ENCODE measurements at places on chromosomes 2 and 18.

DNA sequence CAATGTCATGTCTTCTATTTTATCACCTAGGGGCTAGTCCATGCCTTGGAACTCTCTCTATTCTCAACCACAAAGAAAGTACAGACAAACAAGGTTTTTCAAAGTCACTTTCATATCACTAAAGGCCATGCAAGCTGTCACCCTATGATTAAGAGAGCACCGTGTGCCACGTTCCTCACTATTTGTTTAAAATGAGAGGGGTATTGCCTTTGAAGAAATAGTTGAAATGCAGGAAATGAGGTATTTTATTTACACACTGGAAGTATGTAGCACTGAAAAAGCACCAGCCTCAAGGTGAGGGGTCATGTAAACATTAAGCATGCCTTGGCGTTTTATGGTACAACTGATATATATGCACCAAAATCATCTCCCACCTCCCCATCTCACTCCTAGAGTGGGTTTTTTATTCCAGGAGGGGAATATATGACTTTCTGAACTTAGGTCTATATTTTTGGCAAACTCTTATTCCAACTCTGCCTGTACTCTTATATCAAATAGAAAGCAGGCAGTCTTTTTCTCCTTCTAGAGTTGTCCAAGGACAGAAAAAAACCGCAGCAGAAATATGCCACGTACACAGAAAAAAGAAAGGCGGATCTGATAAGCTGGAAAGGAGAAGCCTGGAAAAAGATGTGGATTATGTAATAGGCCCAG lies 53.5 kb downstream of the VSNL1 start:
- DNase-seq = no peak

- peak; percentile 87 for DNase-seq
These were observed 19.8 kb downstream of the MYL12B start for GRCh38 chr18:3281456-3282400.

GRCh38 chr2:6972067-6972710 lies 55.0 kb downstream of the RNF144A start:
- no peak for DNase-seq

GRCh38 chr2:74532222-74532621 lies 2.5 kb downstream of the HTRA2 start:
- no peak for DNase-seq

- DNase-seq = no peak
These were observed 157.3 kb downstream of the ACKR3 start for GRCh38 chr2:236726701-236727450.

DNA sequence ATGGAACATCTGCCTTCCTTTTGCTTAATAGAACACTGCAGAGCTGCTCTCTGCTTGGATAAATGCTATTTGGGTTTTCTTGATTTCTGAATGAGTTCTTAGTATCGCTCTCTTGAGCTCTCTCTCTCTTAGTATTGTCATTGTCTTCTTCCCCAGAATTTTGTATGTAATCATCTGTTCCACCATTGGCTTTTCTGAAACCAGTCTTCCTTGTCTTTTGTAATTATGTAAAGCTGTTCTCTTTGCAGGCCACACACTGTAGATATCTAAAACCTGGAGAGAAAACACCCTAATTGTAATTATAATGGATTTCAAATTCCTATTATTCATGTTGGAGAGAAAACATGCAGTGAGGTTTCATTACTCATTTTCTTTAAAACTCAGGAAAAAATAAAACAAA lies 333.1 kb upstream of the CHAC2 start:
- DNase-seq = no peak

- no peak for DNase-seq
These were observed 151.2 kb upstream of the BOD1L2 start for GRCh38 chr18:56995579-56996188.

GRCh38 chr18:35444636-35445035 lies 53.1 kb downstream of the INO80C start:
- DNase-seq = no peak

GRCh38 chr2:37782155-37782673 lies 110.8 kb upstream of the CDC42EP3 start:
- DNase-seq = no peak

GRCh38 chr18:55522011-55522410 lies 66.0 kb downstream of the TCF4 start:
- DNase-seq = no peak

- DNase-seq = no peak
These were observed 47.5 kb downstream of the RAB31 start for GRCh38 chr18:9755615-9756014.

DNA sequence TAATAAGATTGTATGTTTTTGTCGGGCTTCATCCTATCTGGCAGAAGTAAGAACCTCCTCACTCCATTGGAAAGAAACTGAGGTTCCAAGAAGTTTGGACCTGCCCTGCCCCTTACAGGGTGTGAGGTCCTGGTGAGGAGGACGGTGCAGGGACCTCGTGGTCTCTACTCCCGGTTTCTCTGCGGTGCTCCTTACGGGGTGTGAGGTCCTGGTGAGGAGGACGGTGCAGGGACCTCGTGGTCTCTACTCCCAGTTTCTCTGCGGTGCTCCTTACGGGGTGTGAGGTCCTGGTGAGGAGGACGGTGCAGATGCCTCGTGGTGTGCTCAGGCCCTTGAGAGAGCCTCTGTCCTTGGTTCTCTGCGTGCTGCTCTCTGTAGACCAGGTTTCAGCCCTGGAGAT lies 5.2 kb downstream of the CTDP1 start:
- no peak for DNase-seq

DNA sequence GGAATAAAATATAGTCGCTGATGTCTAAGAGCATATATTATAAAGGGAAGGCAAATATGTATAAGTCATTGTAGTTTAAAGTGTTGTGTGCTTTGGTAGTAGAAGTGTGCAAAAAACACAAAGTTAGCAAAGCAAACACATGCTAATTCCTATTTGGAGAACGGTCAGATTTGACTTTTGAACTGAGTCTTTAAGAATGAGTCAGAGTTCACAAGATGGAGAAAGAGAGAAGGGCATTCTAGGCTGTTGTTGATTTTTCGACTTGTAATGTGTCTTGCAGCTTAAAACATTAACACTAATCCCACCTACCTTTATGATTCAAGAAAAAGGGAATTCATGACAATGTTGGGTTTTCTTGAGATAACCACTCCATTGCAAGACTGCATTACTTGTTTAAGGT lies 98.1 kb downstream of the CRIM1 start:
- DNase-seq = no peak

GRCh38 chr18:23377669-23378301 lies 75.3 kb upstream of the RIOK3 start:
- DNase-seq = peak; percentile 85

DNA sequence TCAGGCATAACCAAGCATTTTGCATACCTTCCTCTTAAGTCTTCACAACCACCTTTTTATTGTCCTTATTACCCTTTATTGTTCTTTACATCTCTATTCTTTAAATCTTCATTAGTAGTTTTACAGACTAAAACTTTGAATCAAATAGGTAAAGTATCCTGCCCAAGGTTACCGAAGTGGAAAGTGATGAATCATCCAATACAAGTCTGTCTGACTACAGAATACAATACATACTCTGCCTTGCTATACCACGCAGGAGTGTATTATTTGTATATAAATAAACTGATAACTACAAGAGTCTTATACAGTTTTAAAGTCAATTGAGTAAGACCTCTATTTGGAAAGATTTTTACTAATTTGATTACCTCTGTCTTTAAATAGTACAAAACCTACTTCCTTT lies 196.0 kb downstream of the ZEB2 start:
- no peak for DNase-seq

- DNase-seq = no peak
These were observed 156.6 kb upstream of the ID2 start for GRCh38 chr2:8525236-8525581.

DNA sequence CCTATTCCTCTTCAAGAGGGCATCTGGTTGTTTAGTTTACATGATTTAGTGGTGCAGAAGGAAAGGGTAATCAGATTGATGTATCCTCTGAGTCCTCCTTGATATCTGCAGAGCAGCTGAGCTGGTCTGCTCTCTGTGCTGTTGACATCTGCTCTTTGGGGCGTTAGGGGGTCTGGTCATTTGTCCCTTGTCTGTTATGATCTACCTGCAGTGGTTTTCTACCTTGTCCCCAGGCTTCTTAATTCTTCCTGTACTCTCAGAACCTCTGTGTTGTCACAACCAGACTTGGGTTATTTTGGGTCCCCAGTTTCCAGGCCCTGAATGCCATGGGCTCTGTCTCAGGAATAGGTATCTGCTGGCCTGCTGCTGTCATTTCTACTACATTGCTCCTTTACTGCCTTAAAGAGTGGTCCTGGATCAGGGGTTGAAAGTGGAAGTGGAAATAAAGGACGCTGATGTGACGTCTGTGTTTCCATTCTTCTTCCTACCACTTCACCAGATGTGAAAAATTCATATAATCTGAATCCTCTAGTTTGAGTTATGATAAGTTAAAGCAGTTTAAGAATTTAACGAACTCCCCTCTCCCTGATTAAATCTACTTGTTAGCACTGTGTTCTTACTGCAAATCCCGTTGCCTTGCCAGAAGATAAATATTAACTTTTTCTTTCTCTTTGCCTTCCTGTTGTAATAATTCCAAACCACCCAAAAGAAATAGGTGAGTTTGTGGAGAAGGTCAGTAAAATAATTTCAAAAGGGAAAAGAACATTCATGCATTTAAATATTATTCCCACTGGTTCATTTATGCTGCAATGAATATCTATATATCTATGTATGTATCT lies 16.6 kb upstream of the CPS1 start:
- no peak for DNase-seq

DNA sequence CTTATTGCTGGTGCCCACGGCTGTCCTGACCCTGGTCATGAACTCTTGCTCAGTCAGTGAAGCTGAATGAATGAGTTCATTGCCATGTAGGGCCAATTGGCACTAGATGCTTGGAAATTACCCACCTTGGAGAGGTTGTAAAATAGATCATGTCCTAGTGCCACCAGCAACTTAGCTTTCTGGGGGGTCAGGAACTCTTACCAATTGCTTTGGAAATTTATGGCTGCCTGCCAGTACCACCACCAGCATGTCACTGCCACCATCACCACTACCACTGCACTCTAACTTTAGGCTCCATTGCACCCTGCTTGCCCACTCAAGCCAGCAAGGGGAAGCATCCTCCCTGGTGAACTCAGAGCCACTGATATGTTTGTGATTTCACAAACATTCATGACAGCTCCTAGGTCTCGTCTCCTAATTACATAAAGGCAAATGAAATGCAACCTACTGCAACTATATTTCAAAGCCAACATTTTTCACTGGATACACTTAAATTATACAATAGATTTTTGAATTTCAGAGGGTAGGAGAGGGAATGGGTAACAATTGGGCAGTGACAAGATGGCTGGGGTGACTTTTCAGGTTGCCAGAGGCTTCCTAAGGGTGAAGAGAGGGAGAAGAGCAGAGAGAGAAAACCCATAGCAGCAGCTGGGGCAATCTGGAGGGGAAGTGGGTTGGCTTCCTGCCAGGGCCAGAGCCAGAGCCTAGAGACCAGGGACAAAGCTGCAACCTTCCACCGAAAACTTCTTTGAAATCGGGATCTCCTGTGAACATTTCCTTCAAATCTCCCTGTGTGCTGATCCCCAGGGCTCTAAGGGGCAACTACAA lies 3.5 kb upstream of the EMILIN1 start:
- DNase-seq = peak; percentile 19

DNA sequence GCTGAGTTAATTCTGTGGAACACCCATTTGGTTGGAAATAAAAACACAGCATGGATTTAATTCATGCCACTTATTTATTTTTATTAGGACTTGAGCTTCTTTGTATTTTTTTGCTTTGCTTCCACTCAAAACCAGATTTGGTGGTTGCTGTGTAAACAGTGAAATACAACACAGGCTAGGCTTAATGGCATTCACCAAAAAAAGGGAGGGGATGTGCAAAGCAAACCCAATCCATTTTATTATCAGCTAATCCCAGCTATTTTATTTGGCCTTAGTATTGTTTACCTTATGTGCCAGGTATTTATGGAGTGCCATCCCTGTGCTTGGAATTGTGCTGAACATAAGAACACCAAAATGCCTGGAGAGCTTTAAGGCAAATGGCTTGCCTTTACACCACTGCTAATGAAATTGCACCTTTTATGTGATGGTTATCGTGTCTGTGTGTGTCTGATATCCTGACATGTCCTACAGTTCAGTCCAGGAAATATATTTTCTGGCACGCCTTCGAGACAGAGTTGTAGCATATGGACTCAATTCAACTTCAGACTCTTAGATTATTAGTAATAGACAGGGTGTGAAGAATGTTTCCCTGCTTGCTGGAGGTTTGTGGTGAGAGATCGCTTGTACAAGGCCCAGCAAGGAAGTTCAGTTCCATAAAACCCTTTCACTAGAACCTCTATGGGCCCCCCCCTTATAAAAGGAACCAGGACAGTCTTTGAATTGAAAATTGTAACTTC lies 99.6 kb downstream of the PRPF40A start:
- peak; percentile 40 for DNase-seq

DNA sequence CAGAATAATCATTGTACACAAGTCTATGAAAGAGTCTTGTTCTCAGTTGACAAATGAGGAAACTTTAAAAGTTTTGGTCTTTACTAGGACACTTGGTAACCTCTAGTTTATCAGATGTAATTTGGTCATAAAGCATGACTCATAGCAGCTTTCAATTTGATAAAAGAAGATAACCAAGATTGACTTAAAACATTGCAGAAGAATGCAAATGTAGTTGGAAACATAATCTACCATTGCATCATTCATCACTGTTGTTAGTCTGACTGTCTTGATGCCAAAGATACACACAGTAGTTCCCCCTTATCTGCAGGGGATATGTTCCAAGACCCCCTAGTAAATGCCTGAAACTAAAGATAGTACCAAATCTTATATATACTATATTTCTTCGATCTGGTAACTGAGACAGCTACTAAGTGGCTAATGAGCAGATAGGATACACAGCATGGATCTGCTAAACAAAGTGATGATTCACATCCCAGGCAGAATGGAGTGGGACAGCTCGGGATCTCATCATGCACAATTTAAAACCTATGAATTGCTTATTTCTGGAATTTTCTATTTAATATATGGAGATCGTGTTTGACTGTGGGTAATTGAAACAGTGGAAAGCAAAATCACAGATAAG lies 131.4 kb upstream of the CCDC68 start:
- no peak for DNase-seq

DNA sequence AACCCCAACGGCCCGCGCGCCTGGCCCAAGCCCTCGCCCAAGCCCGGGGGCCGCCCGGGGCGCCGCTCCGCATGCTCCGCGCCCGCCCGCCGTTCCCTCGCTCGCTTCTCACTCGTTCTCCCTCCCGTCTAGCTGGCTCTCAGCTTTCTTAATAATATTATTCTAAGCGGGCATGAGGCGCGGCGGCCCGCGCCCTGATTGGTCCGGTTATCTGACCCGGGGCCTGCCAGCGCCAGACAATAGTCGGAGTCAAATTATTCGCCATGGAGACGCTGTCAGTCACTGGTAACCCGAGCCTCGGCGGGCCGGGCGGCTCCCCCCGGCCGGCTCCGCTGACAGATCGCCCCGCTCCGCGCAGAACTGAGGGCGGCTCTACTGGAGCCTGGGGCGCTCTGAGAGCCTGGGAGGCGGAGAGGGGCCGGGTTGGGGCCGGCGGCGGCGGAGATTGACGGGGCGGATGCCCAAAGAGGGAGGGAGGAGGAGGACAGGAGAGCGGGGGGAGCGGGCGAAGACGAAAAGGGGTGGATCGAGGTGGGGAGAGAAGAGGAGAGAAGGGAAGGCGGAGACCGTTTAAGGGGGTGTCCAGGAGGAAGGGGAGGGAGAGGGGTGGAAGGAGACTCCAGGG lies at the start of gene SIX2:
SIX2 (minus strand) TSS at position 150 of the 625 bp plus-strand sequence. CDS start 342 bp downstream, outside the sequence.
- DNase-seq = peak; percentile 97

GRCh38 chr2:159399716-159400415 lies 113.4 kb upstream of the WDSUB1 start:
- no peak for DNase-seq

All from astrocyte of the hippocampus (primary cell).